Panc1 (cell line): ENCODE measurements at places on chromosomes 16 and 17.

GRCh38 chr17:59002848-59003247 lies 103.8 kb downstream of the TRIM37 start:
- no peak for DNase-seq

GRCh38 chr16:26963109-26963508 lies 103.6 kb upstream of the C16orf82 start:
- no peak for DNase-seq

GRCh38 chr17:489758-490329 lies 137.2 kb upstream of the RPH3AL start:
- peak; percentile 24 for DNase-seq

GRCh38 chr16:22206842-22207714 lies 1.0 kb downstream of the EEF2K start:
- DNase-seq, result no peak

GRCh38 chr16:83312718-83313245 lies 495.0 kb upstream of the HSBP1 start:
- DNase-seq, result no peak

DNA sequence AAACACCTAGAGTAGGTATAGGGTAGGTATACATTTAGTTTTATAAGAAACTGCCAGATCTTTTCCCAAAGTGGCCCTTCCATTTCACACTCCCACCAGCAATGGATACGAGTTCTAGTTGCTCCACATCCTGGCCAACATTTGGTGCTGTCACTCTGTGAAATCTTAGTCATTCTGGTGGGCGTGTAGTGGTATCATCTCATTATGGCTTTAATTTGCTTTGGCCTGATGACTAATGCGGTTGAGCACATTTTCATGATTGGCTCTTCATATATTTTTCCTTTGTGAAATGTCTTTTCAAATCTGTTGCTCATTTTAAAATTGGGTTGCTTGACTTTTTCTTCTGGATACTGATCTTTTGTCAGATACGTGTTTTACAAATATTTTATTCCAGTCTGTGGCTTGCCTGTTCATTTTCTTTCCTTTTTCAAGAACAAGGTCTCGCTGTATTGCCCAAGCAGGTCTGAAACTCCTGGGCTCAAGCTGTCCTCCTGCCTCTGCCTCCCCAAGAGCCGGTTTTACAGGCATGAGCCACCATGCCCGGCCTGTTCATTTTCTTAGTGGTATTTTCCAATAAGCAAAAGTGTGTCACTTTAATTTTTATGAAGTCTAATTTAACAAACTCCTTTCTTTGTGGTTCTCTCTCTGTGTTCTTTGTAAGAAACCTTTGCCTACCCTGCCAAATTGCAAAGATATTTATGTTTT lies 192.4 kb downstream of the SEC14L1 start:
- no peak for DNase-seq

GRCh38 chr17:58277107-58277801 lies 3.5 kb downstream of the MPO start:
- no peak for DNase-seq

- DNase-seq, result no peak
These were observed 38.4 kb upstream of the JPH3 start for GRCh38 chr16:87563714-87564523.

DNA sequence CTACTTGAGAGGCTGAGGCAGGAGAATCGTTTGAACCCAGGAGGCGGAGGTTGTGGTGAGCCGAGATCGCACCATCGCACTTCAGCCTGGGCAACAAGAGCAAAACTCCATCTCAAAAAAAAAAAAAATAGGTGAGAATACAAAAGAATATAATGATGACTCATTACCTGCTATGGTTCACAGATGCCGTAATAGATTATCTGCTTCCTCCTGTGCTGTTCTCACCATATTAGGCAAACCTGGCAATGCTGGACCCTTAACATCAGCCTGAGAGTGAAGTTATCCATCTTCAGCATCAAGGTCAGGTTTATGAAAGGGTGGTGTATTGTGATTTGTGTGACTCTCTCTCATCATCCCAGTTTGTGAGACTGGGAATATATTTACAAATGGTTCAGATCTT lies 271.3 kb upstream of the CPHXL start:
- DNase-seq, result no peak

DNA sequence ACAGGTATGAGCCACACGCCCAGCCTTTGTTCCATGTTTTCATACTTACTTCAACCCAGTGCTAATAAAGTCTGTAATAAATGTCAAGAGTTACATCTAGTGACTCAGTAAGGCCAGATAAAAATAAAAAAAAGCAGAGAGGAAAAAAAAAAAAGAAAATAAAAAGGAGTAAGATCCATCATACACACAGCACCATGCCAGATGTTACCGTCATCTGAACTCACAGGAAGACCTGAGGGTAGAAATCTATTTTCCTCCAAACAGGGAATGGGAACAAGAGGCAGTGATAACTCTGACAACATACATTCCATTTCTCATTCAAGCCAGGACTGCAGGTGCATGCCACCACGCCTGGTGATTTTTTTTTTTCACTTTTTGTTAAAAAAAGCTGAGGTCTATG lies 20.7 kb downstream of the CRK start:
- no peak for DNase-seq

- no peak for DNase-seq
These were observed 25.4 kb downstream of the MAP1LC3B start for GRCh38 chr16:87417528-87417910.

- no peak for DNase-seq
These were observed 1.4 kb downstream of the PHF23 start for GRCh38 chr17:7237761-7238419.

GRCh38 chr16:50992350-50993032 lies 158.6 kb downstream of the SALL1 start:
- DNase-seq, result no peak

DNA sequence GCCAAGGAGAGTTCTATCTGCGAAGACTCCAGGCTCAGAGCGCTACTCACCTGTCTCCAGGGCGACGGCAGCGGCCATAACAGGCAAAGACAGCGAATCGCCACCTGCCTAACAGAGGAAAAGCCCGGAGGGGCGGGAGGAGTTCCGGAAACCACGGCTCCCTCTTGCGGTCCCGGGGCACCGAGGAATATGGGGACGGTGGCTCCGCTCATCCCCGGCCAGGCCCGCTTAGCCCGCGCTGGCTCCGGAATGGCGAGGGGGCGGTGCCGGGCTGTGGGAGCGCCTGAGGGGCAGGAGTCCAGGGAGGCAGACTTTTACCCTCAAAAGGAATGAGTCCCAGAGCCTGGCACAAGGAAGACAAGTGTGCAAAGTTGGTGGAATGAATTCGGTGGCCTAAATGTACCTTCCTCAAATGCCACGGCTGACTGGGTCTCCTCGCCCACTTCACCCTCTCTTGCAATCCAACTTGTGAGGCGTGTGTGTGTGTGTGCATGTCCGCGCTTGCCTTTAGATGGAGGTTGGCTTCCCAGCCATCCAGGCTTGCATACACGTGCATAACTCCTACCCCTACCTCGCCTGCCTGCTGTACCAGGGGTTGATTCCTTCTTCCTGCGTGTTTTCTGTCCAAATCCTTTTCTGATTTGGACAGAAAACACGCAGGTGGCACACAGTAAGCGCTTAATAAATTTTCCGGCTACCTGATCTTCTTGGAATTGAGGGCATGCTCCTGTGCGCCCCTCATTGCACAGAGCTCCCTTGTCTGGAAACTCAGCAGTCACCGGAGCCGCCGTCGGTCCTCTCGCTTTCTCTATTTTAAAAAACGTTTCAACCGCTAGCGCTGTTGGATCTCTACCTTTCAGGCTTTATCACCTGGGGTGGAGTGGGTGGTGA lies 3.5 kb downstream of the C17orf100 start:
- DNase-seq, result no peak

- DNase-seq, result no peak
These were observed 798.4 kb upstream of the EEF2KMT start for GRCh38 chr16:5895976-5896375.

DNA sequence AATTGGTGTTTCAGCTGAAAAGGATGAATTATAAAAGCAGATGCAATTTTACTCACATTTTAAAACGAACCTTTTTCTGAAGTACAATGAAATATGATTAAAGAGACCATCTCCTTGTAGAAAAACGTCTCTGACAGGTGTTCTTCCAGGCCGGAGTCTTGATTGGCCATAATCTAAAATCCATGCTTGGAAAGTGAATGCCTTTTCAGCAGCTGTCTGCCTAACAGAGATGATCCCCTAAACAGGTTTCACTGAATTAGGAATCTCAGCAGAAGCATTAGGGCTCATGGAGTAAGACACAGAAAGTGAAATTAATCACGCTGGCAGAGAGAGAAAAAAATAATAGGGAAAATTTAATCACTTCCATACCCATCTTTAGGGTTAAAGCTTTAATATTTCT lies 39.3 kb upstream of the IRX5 start:
- no peak for DNase-seq

GRCh38 chr16:24102209-24102660 lies 153.9 kb upstream of the CACNG3 start:
- DNase-seq, result no peak

- DNase-seq, result no peak
These were observed 1.8 kb upstream of the ALDOC start for GRCh38 chr17:28578246-28579195.

DNA sequence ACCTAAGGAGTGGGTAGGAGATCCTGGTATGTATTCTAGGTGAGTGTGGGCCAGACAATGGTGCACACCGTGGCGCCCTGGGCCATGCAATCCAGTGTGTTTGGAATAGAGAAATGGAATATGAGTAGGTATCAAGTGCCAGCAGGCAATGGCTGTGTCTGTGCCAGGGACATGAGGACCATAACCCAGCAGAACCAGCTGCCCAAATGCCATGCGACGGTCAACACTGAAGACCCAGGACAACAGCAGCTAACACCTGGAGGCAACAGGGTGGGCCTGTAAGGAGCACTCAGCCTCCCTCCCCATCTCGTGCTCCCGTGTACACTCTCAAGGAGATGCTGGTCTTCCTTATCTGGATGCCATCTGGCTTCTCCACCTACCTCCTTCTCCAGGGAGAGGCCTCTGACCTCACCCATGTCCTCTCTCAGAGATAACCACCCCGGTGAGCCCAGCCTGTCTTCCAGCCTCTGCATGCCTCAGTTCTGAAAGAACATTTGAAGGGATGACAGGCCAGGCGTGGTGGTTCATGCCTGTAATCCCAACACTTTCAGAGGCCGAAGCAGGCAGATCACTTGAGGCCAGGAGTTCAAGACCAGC lies 750 bp upstream of the GSDMB start:
- no peak for DNase-seq

GRCh38 chr16:31213877-31214707 lies at the start of gene TRIM72:
Gene TRIM72 (plus strand): TSS chr16:31214119. CDS start chr16:31214739, 620 bp downstream.
- no peak for DNase-seq

- no peak for DNase-seq
These were observed 363.7 kb downstream of the SNX29 start for GRCh38 chr16:12340151-12340733.

DNA sequence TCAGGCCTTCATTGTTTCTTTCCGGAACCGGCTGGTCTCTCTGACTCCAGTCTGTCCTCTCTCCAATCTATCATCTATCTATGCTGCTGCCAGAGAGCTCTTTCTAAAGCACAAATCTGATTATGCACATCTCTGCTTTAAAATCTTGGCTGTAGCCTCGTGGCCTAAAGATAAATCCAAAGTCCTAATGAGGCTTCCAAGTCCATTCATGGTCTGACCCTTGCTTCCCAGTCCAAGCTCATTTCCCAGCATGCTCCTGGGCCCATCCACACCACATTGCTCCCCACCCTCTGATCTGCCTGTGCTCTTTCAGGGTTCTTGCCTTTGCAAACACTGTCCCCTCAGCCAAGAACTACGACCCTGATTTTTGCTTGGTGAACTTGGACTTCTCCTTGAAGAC lies 21.5 kb upstream of the PHB1 start:
- DNase-seq, result no peak

- no peak for DNase-seq
These were observed 11.6 kb upstream of the NOG start for GRCh38 chr17:56581635-56582627.

- DNase-seq, result no peak
These were observed 14.0 kb downstream of the AARSD1 start for GRCh38 chr17:42950044-42950783.

- no peak for DNase-seq
These were observed 521 bp downstream of the GGA2 start for GRCh38 chr16:23509782-23510163.

DNA sequence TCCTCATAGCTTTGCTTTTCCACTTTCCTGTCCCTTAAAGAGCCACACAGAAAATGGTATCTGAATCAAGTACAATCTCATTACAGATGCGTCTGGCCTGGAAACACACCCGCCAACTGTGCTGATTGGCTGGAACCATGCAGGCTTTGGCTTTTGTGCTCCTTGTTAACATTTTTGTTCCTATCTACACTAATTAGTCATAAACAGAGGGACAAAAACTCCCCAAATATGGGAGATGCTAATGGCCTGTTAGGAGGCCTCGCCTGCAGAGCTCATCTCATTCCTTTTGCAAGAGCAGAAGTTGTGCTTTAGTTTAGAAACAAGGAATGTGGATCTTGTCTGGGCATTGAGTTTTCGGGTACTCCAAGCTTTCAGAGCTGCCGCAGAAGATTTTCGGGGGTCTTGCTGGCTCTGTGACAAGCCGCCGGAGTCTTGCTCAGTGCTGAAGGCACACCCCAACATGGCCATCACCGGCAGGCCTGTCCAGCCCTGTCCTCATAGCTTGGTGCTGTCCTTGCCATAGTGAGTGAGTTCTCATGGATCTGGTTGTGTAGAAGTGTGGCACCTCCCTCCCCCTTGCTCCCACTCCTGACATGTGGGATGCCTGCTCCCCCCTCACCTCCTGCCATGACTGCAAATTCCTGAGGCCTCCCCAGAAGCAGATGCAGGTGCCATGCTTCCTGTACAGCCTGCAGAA lies 69.8 kb downstream of the METRNL start:
- DNase-seq, result no peak

GRCh38 chr17:29753845-29754439 lies 131.2 kb upstream of the CORO6 start:
- no peak for DNase-seq

GRCh38 chr16:30407102-30407803 lies at the start of gene ZNF771:
Gene ZNF771 (plus strand): TSS chr16:30407606. CDS start chr16:30408054, 448 bp downstream.
- no peak for DNase-seq

DNA sequence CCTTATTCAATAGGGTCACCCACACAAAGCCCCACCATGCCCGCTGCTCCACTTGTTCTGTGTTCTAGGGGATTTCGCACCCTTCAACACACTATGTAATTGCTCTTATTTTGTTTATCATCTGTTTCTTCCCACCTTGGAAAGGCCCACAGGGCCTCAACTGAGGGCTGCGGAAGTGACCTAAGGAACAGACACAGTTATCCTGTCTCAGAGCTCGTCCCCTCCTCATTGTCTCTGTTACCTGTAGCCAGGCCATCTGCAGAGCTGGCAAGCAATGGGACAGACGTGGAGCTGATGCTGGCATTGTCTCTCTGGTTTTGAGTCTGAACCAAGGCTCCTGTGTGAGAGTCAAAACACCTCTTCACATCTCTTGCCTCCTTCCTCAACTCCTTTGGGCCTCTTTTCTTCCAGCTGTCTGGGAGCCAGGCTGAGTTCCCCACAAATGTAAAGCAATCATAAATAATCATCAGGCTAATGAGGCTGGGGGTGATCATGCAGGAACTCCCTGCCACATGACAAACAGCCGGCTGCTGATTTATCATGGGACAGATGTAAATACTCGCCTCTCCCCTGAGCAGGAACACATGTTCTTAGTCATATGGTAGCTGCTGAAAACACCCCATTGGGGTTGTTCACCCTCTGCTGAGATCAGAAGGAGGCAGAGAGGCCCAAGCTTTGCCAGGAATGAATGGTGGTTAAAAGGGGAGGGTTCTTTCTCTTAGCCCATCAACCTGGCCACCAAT lies 71.9 kb downstream of the AXIN2 start:
- DNase-seq, result no peak

GRCh38 chr17:66567234-66568170 lies 265.1 kb downstream of the PRKCA start:
- DNase-seq, result peak; percentile 62
